Activated CD8-positive, alpha-beta memory T cell treated with anti-CD3 and anti-CD28 coated beads for 1 hour (primary cell): ENCODE measurements at places on chromosomes 11 and 22.

GRCh38 chr11:64765851-64766665 is 6.3 kb upstream of the PYGM start:
- DNase-seq, result no peak

DNA sequence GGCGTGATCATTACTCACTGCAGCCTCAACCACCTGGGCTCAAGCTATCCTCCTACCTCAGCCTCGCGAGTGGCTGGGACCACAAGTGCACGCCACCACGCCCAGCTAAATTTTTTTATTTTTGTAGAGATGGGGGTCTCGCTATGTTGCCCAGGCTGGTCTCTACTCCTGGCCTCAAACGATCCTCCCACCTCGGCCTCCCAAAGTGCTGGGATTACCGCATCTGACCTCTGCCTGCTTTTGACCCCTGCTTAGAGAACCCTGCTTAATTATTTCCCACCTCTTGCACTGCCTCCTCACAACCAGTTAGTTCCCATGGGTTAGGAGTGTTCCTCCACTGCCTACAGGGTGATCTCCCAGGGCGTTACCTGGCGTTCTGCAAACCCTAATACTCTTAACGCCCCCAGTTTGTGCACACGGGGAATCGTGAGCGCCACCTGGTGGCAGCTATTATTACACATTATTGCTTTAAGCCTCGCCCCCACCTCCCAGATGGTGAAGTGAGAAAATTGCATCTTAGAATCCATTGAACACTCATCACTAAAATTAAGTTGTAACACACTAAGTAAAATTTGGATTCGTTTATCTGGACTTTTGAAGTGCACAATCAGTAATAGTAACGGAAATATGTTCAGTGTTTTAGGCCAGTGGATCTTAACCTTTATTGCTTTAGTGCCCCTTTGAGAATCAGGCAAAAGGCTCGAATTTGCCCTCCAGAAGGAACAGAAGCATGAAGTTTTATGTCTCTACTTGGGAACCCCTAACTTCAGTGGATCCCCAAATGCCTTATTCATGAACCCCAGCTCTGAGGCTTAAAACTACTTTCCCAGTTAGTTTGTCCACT is 61.4 kb upstream of the ASPHD2 start:
- DNase-seq, result peak; percentile 12

- DNase-seq, result no peak
These were observed 19.6 kb downstream of the MYRF start for GRCh38 chr11:61771985-61772455.

DNA sequence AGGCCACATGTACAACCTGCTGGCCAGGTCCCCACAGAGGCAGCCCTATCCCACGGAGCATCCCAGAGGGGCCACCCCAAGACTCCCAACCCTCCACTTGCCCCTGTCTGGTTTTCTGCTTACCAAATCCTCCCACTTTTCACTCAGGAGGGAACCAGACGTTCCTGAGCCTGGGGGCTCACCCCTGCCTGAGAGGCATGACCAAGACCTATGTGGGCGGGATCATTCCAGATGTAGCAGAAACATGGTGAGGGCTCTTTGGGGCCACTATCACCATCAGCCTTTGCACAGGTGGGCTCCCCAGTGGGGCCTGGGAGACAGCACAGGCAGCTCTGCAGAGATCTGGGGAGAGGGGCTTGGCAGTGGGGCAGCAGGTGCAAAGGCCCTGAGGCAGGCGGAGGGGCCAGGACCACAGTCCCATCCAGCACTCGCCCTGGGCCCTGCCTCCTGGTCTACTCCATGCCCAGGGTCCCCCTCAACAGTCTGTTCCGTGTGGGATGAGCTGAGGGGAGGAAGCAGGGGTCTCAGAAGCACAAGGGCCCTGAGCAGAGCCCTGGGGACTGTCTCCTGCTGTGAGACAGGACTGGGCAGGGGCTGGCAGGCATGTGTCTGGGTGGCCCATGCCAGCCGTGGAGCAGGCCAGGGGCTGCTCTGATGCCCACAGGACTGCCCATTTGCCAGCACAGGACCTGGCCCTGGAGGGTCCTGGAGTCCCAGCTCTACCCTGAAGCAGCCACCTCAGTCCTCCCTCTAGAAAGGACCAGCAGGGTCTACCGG is 9.4 kb downstream of the PIM3 start:
- DNase-seq, result no peak

GRCh38 chr11:83609191-83609590 is 323.0 kb upstream of the CCDC90B start:
- DNase-seq, result no peak

- DNase-seq, result no peak
These were observed 23.8 kb downstream of the CD82 start for GRCh38 chr11:44589301-44589700.

DNA sequence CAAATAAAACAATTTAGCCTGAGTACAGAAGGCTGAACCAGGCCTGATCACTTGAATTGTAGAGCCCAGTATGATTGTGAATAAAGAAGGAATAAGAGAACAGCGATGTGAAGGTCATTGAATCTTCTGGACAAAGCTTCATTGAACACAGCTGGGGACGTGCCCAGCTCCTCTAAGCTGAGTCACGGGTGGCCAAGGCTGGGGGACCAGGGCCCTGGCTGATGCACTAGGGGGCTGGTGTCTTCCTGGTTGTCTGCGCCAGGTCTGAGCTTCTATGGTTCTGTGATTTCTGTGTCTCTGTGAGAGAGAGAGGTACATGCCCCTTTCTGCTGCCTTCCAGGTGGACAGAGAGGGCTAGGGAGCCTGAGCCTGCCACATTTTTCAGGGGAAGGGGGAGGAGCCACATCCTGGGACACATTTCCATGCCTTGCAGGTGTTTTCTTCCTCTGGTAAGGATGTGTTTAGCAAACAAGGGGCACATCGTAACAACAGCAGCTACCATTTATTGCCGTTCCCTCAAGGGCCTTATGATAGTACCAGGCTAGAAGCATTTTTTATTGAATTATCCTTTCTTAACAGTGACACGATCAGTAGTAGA is 135.7 kb downstream of the C11orf91 start:
- no peak for DNase-seq

- DNase-seq, result no peak
These were observed 650 bp upstream of the CHID1 start for GRCh38 chr11:911031-911889.

GRCh38 chr11:70700871-70701270 is 302.5 kb downstream of the CTTN start:
- DNase-seq, result no peak

DNA sequence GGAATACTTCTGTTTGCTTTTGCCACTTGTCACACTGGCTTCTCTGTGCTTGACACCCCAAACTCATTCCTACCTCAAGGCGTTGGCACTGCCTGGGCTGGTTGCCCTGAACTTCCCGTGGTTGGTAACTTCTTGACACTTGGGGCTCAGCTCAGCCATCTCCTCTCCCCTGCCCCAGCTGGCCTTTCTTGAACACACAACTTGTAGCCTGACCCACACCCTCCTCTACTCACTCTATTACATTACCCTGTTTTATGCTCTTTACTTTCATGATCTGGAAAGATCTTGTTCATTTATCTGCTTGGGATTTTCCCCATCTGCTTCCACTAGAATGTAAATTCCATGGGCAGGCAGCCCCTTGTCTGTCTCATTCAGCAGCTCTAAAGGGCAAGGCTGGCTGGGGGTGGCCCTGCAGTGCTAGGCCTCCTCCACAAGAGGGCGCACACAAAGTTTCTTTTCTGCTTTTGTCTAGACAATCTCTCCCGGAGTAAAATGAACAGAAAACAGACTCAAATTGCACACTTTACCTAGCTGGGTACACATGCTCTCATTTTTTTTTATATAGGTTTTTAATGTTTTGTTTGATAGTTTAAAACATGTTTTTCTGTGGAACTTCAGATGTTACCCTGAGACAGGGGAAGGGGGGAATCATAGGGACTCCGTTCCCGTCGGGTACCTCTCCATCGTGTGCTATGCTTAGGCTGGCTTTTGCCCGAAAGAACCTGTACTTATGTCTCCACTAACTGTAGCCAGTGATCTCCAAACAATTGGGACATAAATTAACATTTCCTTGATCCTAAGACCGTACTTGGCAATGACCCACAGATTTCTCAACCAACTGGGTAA is 16.4 kb upstream of the MRGPRX2 start:
- DNase-seq, result peak; percentile 32

DNA sequence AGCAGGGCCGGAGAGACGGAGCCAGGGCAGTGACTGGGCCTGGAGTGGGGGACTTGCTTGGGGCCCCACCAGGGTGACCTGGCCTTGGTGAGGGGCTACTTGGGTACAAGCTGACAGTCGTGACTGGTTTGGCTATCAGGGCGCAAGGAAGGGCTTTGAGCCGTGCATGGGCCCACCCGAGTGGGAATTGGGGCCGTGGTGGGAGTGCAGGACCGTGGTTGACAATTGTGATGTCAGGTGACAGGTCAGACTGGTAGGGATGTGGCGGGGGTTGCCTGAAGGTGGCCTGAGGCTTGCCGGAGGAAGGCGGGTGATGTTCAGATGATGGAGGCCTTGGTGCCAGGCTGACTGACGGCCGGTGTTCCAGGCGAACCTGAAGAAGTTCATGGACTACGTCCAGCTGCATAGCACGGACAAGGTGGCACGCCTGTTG is 5.6 kb downstream of the SHANK3 start:
- DNase-seq, result no peak

- DNase-seq, result no peak
These were observed 48.7 kb downstream of the KCNQ1OT1 start for GRCh38 chr11:2651054-2651617.

- DNase-seq, result peak; percentile 30
These were observed at the start of gene BSX for GRCh38 chr11:122981388-122982264. Gene BSX, minus strand, starts transcription at chr11:122981834. Its CDS starts 163 bp downstream, at chr11:122981671.

DNA sequence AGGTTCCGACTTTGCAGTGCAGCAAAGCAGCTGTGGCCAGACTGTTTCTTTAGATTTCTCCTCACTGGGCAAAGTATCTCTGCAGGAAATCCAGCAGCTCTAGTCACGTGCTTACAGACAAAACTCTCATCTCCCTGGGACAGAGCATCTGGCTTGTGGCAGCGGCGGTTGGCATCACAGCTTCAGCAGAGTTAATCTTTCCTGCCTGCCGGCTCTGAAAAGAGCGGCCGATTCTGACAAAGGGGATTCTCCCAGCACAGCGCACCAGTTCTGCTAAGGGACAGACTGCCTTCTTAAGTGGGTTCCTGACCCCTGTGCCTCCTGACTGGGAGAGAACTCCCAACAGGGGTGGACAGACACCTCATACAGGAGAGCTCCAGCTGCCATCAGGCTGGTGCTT is 1357.3 kb upstream of the TENM4 start:
- no peak for DNase-seq

- no peak for DNase-seq
These were observed 44.4 kb downstream of the INSC start for GRCh38 chr11:15159085-15159484.

DNA sequence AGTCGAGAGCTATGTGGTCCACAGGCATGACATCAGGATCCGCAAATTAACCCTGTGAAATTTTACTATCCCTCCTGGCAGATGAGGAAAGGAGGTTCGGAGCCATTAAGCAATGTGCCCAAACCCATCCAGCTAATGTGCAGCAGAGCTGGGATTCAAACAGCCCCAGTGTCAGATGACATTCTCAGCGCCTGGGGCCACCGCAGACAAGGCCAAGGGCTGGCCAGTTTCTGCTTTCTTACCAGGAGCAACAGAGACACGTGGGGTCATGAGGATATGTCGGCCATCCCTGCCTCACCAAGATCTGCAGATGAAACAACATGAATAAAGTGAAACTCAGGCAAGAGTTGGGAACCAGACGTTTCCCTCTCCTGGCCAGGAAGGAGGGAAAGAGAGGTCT is 110.2 kb downstream of the TENM4 start:
- no peak for DNase-seq

DNA sequence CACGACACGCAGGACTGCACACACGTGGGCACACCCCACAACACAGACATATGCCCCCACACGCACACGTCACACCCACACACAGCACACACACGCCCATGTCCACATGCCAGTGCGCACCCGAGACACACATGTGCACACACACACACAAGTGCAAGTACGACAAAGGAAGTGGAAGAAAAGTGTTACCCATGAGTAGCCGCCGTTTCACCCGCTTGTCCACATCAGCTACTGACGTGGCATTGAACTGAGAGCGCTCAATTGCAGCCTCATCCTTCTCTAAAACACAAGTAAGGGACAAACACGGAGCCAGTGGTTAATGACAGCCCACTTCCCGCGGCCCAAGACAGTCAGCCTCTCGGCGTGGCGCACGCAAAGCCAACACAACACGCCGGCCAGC is 68.4 kb upstream of the TTLL12 start:
- DNase-seq, result no peak

GRCh38 chr11:127059286-127059685 is 58.7 kb upstream of the KIRREL3 start:
- no peak for DNase-seq

GRCh38 chr11:6610591-6610990 is 1.4 kb downstream of the TAF10 start:
- DNase-seq, result no peak

DNA sequence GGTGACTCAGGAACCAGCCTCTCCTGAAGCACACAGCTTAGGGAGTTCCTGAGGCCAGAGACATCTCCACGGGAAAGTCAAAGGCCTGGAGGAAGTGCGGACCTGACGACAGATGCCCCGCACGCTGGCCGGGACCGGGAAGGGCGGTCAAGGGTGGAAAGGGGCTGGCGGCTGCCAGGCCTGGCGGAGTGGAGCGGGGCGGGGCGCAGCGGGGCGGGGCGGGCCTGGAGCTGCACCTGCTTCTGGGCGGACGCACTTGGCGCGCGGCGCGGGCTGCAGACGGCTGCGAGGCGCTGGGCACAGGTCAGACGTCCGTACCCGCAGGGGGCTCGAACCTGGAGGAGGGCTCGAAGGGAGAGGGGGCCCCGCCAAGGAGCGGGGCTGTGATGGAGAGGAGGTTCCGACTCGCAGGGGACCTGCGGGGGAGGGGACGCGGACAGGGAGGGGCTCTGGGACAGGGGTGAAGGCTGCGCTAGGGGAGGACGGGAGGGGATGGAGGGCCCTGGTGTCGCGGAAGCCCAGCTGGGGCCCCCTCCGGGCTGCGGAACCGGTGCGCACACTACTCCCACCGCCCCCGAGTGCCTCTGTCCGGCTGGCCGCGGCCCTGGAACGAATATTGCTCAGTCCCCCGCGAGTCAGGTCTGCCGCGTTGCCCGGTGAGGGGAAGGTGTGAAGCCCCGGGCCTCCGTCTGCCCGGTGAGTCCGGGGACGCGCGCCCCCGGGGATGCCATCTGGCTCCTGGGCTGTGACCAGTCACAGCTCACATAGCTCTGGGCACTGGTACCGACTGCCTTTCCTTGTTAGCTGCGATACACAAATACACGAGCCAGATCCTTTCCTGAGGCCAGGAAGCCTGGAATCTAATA is at the start of gene TMEM45B:
Gene TMEM45B (plus strand): TSS at position 253 of the 866 bp plus-strand sequence. CDS start 36,635 bp downstream, outside the sequence.
- peak; percentile 6 for DNase-seq

DNA sequence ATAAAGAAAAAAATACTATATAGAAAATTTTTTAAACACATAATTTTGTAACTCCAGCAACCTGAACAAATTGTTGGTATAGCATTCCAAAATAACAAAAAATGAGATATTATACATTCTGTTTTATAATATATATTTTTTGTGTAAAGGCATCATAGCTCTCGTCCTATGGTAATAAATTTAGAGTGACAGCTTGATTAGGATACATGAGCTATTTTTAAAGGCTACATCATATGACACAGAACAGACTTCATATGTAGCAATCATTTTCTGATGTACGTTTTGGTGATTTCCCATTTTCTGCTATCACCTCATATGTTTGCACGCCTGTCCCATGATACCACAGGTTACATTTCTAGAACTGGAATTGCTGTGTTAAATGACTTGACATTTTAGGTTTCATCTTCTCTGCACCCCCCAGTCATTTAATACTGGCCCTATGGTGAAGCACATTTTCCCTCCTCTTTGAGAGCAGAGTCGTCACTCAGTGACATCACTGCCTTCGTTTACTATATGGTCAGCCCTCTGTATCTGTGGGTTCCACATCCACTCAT is 19.5 kb downstream of the PC start:
- DNase-seq, result no peak

GRCh38 chr11:95466416-95466815 is 235.4 kb upstream of the SESN3 start:
- DNase-seq, result no peak
